ENCODE measurements at places on chromosomes 13 and 19.

GRCh38 chr19:41219924-41220567, 1.0 kb downstream of the AXL start:
- DNase-seq, result peak; percentile 80

- DNase-seq, result no peak
These were observed 791.7 kb upstream of the PCDH20 start for GRCh38 chr13:62207388-62207787.

DNA sequence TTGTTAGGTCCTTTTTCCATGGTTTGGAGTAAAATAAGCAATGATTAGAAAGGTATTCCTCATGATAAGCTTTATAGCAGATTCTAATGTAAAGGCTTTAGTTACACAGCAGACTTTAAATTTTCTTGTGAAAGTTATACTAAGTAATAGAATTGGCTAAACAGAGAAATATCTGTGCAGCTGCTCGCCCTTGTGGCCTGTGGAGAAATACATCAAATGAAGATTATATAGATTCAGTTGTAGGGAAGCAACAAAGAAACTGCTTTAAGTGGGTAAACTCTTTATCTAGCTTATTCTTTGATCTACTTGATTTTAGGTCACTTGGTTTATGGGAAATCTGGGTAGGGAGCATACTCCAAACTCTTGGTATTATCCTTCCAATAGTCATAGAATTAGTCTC, 1269.7 kb upstream of the SPRY2 start:
- no peak for DNase-seq

GRCh38 chr13:30791354-30792001, 56.1 kb downstream of the ALOX5AP start:
- DNase-seq, result no peak

All from hematopoietic multipotent progenitor cell treated with erythropoietin and hydrocortisone succinate and interleukin-3 and kit ligand, for 8 days (in vitro differentiated cells).